Stimulated activated CD4-positive, alpha-beta T cell treated with anti-CD3 and anti-CD28 coated beads, Interleukin-4, amount 100 ng/mL, for 4 hours (primary cell): ENCODE measurements at places on chromosomes 2 and 18.

DNA sequence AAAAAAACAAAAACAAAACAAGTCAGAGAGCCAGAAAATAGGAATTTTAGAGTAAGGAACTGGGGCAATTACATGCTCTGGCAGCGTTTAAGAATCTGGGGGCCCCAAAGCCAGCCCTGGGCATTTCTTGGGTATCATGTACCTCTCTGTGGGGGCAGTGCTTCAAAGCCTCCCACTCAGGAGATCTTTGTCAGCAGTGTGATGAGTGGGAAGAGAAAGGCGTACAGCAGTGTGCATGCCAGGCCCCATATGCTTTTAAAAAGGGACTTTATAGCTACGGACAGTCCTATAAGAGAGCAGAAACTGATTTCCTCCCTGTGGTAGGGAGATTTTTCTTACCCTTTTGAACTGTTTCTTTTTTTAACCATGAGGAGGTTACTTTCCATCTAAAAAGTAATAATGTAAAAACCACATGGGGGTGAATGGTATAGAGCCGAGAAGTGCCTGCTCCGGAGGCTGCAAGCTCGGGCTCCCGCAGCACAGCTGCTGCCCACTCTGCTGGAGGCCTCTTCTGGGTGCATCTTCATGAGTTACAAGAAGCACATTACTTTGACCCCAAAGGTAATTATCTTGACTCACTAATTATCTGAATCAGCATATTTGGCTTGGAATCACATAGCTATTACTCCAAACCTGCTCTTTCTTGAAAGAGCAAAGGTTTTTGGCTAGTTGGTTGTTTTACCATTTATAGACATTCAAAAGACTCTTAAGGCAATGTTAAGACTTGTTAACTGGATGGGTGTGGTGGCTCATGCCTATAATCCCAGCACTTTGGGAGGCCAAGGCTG, 46.4 kb downstream of the PROC start:
- DNase-seq = peak; percentile 44

GRCh38 chr2:186101616-186102015, 363.0 kb downstream of the FSIP2 start:
- DNase-seq = no peak

DNA sequence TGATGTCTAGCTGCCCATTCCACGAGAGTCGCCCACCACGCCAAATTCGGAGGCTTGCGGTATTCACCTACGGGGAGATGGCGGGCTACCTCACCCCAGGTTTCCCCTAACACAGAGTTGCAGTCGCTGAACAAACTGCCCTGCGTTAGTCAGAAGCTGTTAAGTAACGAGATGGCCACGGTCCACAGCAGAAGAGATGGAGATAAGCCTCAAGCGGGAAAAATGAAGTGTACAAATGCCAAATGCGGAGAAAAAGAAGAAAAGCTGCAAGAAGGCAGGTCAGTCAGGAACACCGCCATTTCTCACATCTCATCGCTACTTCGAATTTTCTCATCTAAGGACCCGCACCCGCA, 425 bp downstream of the ASB3 start:
- peak; percentile 6 for DNase-seq

DNA sequence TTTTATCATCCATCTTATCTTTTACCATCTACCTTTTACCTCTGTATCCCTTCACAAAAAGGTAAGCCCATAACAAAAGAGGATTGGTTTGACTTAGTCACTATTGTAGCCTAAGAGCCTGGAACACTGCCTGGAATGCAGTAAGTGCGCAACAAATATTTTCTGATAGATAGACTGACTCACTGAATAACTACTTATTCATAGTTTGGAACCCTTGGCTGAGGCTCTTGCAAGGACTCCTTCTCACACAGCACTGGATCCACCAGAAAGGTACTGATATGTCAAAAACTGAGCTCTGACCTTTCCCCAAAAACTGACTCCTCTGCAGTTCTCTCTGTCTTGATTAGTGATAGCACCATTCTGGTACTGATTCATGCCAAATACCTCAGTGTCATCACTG, 426.7 kb downstream of the SETBP1 start:
- no peak for DNase-seq

DNA sequence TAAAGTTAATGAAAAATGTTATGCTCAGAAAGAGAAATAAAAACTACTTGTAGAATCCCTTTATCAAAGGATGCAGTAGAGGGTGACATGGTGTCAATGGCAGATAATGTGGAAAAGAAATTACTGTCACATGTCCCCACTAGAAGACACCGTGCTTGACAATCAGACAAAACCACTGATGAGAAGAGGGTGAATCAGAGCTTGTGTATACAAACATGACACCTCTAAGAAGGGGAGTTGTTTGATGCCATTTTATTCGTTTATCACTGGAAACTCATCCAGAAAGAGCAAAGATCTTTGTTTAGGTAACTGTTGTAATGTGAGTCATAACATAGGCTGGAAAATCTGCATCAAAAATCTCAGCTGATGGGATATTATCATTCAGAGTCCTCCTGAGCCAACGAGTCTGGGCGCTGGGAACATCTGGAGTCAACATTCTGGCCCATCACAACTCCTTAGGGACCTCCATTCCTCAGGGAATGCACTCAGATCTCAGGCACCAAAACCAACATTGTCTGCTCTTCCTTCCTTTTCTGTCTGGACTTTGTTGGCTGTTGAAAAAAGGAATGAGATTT, 49.5 kb upstream of the RAB12 start:
- DNase-seq = no peak

DNA sequence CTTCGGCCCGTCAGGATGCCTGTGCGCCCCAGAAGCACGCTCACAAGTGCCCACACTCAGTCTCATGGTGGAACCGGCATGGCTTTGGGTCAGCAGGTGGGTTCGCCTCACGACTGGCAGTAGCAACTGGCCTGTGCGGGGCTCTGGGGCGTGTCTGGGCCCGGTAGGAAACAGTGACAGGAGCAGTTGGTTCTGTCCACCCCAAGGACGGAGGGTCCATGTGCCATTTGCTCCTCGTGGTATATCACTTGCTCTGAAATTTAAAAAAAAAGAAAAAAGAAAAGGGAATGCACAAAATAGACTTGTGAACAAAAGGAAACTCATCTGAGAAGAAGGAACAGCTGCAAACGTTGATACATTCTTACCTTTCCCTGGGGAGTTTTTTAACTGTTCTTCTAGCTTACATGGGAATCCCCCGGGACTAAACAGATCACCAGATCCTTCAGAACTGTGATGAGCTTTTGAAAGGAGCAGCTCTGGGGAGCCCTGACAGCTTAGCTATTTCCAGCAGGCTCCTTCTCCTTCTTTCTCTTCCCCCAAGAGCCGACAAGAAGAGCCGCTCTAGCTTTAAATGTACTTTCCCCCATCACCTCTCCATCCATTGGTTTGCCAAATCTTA, 42.8 kb downstream of the TRAPPC12 start:
- no peak for DNase-seq

DNA sequence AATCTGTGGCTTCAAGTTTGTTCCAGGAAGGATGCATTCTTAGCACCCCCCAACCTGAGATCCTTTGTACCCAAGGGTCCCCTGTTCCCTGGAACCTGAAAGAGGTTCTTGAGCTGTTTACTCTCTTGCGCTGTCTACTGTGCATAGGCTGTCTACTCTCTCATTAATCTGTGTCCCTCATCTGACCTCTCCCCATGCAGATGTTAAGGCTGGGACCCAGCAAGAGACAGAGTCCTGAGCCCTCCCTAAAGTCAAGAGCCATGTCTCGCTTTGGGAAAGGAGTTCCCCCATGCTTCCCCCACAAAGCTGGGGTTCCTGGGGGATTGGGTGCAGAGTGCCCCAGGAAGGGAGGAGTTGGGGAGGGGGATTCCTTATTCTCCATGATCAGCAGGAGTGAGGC, 312.9 kb downstream of the CYP26B1 start:
- no peak for DNase-seq

DNA sequence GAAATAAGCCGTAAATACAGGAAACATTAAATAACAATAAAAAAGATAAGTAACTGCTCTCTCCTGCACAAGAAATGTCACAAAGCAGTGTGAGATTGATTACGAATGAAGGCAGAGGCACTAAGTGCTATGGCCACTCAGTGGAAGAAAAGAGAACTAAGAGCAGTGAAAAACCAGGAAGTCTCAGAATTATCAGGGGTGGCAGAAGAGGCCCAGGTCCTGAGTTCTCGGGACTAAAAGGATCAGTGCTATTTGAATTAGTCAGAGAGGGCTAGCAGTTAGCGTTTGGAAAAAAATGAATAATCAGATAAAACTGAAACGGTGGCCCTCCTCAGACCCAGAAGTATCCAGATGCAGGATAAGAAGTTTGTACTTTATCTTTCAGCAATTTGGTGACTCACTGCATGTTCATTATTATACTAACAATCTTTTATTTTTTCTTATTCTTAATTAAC, 367.1 kb downstream of the ZEB2 start:
- DNase-seq = no peak

- no peak for DNase-seq
These were observed 61.1 kb downstream of the GATA6 start for GRCh38 chr18:22230471-22230945.
